ENCODE measurements at places on chromosomes 6 and 20. TPM values are rescaled to one million over a fixed set of nuclear protein-coding genes. Genes with fewer than 3 reads are reported as not detected.

The GTSF1L gene
- 0.39 TPM for total RNA-seq

The ADGRF4 gene
- total RNA-seq, result not detected

The THBD gene
- not detected for total RNA-seq

The SMPDL3A gene
- 0.47 TPM for total RNA-seq

The DEF6 gene
- total RNA-seq, result 125 TPM

The HLA-DOB gene
- 4.2 TPM for total RNA-seq

The FAM210B gene
- 6.9 TPM for total RNA-seq

The REM1 gene
- not detected for total RNA-seq

The FHL5 gene
- total RNA-seq, result not detected

The DDO gene
- total RNA-seq, result not detected

The EDN3 gene
- not detected for total RNA-seq

The RAMACL gene
- total RNA-seq, result 0.29 TPM

The ZSCAN9 gene
- 8.1 TPM for total RNA-seq

The SLC25A27 gene
- not detected for total RNA-seq

Measured in activated T-helper 1 cell treated with anti-CD3 and anti-CD28 coated beads, Interleukin-12 subunit alpha, Interleukin-12 subunit beta, Interleukin-2, Interleukin-4 antibody, amounts not matched to agents 30 ng/mL and 10 ng/mL and 1 ng/mL, durations not matched to agents 14 hours and 24 hours and 36 hours (primary cell).